NAMALWA (cell line): ENCODE measurements at places on chromosomes 16 and 17.

DNA sequence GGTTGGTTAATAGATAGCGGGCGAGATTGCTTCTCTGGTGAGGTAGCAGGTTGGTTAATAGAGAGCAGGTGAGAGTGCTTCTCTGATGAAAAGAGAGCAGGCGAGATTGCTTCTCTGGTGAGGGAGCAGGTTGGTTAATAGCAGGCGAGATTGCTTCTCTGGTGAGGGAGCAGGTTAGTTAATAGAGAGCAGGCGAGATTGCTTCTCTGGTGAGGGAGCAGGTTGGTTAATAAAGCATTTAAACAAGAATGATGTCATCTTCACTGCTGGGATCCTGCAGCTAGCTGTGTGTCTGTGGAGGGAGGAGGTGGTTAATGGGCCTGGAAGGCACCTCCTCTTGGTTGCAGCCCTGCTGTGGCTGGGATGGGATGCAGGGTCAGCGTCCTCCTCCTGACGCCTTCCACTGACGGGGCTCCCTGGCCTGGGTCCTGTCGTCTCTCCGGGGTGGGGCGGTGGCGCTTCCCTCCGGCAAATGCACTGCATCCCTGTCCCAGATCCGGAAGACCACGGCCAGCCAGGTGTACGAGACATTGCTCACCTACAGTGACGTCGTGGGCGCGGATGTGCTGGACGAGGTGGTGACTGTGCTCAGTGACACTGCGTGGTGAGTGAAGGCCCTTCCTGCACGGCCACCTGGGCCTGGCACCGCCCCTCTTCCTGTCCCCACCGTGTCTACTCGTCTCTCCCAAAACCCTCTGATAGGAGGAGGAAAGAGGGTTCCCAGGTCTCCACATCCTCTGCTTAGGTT, 99.2 kb upstream of the ZNF750 start:
- DNase-seq = no peak

- no peak for DNase-seq
Observed at GRCh38 chr16:12901204-12901596, 198 bp upstream of the SHISA9 start.

GRCh38 chr16:2471016-2471652, at the start of gene NTN3:
NTN3 (plus strand) TSS chr16:2471297; CDS start chr16:2471702, 405 bp downstream.
- DNase-seq = peak; percentile 46

- DNase-seq = no peak
Observed at GRCh38 chr16:27374221-27374803, 27.7 kb upstream of the IL21R start.

- no peak for DNase-seq
Observed at GRCh38 chr17:78748730-78749317, 33.2 kb downstream of the CYTH1 start.

- no peak for DNase-seq
Observed at GRCh38 chr16:56616608-56617211, 8.3 kb downstream of the MT2A start.

- no peak for DNase-seq
Observed at GRCh38 chr17:57247261-57247660, 9.1 kb upstream of the MSI2 start.

GRCh38 chr17:6476076-6476809, 32.0 kb downstream of the PIMREG start:
- no peak for DNase-seq

GRCh38 chr16:88286301-88286923, 96.3 kb upstream of the ZNF469 start:
- DNase-seq = no peak

- no peak for DNase-seq
Observed at GRCh38 chr17:42408061-42408460, 15.0 kb downstream of the CAVIN1 start.

DNA sequence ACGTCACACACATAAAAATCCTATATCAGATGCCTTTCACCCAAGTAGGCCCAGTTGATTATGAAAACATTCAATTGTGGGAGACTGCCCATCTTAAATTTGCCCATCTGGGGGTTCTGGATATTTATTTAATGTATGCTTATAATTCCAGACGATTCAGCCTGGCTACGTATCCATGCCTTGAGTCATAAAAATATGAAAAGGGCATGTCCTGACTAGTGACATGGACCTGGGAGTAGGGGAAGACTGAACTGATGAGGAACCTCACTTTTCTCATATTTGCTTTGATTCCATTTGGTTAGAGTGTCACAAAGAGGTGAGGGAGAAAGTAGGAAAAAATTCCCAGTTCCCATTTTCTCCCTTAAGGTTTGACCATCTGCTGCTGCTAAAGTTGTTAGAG, 122.5 kb upstream of the GNAO1 start:
- DNase-seq = no peak

DNA sequence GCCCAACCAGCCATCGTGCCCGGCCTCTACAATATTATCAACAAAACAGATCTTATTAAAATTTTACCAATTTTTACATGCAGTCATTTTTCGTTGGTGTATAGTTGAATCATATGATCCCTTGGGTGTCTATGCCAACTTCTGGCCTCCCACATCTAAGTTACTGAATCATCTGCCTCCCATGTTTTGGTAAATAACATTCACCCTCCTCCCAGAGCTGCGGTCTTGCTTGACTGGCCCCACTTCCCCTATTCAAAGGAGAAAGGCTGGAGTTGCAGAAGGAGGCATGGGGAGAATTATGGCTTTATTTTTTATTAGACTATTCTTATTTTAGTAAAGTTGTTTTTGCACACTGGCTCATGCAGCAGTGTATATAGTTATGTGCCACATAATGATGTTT, 18.5 kb upstream of the CCL23 start:
- no peak for DNase-seq

DNA sequence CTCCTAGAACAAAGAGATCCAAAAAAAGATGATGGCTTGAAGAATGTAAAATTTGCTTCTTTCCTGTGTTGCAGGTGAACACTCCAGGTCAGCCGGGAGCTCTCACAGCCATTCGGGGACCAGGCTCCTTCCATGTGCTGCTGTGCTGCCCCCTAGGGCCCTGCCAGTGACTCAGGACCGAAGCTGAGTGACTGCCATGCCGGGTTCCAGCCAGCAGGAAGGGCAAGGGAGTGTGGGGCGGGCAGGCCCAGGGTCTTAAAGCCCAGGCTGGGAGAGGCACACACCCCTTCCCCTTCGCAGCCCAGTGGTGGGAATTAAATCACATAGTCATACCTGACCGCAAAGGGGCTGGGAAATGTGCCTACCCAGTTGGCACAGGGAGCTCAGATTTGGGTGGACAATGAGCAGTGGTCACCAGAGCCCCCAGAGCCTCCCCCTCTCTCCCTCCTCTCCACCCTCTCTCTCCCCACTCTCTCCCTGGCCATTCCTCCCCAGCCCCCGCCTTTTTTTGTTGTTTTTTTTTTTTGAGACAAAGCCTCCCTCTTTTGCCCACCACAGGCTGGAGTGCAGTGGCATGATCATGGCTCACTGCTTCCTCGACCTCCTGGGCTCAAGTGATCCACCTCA, 11.5 kb downstream of the EPOP start:
- peak; percentile 83 for DNase-seq

DNA sequence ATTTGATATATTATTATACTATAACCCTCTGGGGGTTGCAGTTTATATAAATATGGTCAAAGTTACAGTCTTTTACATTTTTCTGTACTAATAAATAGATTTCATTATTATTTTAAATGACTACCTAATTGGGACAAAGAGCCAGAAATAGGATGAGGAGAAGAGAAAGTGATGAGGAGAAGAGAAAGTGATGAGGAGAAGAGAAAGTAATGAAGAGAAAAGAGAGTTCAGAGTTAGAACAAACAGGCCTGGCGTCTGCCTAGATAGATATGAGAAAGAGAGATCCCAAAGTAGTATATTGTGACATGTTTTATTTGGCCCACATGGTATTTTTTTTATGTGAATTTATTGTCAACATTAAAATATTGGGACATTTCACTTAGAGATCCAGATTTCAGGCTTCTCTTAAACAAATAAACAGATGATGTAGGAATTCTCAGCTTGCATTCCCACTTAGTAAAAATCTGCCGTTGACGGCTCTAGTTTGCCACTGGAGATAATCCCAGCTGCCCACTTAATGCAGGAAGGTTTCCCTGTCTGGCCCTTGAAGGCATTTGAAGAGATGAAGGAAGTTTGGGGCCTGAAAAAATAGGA, 210.7 kb downstream of the STX8 start:
- no peak for DNase-seq

- DNase-seq = no peak
Observed at GRCh38 chr16:79362300-79362970, 238.1 kb downstream of the MAF start.

- DNase-seq = no peak
Observed at GRCh38 chr16:12972246-12972645, 70.8 kb downstream of the SHISA9 start.

GRCh38 chr16:51500306-51500705, 349.2 kb upstream of the SALL1 start:
- DNase-seq = no peak

GRCh38 chr16:3484318-3485096, 10.8 kb downstream of the C16orf90 start:
- DNase-seq = no peak

DNA sequence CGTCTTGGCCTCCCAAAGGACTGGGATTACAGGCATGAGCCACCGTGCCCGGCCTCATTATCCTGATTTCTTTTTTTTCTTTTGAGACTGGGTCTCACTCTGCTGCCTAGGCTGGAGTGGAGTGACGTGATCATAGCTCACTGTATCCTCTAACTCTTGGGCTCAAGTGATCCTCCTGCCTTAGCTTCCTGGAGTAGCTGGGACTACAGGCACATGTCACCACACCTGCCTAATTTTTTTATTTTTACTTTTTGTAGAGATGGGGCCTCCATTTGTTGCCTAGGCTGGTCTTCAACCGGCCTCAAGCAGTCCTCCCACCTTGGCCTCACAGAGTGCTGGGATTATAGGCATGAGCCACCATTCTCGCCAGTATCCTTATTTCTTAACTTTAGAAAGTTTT, 3.5 kb downstream of the TENT4B start:
- no peak for DNase-seq

DNA sequence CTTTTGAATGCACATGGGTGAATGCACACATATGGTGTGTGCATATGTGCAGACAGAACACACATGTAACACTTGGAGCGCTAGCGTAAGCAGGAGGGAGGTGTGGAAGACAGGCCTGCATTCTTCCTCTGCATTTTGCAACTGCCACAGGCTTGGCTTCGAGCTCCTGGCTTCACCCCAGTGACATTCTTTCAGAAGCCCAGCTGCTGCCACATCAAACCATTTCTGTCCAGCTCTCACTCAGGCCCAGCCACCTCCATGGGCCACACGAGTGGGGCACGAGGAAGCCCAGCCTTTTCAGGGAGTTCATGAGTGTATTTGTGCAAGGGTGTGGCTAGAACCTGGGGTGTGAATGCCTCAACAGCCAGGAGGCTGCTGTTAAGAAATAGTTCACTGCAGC, 18.8 kb downstream of the LGALS3BP start:
- no peak for DNase-seq

DNA sequence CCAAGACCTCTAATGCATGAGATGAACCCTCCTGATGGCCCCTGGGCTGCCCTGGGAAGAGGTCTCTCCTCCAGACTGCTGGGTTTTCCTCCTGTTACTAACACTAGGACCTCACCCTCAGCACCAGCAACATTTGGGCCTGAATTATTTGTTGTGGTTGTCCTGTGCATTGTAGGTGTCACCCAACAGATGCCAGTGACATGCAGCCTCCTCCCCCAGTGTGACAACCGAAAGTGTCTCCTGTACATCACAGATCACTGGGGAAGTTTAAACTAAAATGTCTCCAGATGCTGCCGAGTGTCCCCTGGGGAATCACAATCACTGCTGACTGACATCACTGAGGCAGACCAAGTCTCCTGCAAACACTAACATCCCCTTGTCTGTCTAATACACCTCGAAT, 74.8 kb downstream of the SLC5A11 start:
- no peak for DNase-seq

- DNase-seq = no peak
Observed at GRCh38 chr17:18027280-18027679, 11.7 kb downstream of the ATPAF2 start.

DNA sequence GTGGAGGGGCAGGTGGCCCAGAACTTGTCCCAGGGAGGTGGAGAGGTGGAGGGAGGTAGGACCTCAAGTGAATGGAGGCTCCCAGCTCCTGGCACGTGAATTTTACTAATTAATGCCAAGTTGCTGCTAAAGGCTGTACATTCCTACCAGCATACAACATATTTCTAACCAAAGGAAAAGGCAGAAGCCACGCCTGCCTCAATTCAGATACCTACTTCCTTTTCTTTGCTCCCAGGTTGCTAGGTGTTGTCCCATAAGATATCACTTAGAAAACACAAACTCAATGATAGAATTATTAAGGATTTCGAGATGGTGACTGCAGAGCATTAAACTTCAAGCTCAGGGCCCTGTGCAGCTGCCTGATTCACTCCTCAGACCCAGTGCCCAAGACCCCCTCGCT, 20.5 kb upstream of the SMPD3 start:
- no peak for DNase-seq

GRCh38 chr17:14004927-14005620, 64.2 kb upstream of the COX10 start:
- no peak for DNase-seq

GRCh38 chr16:70438585-70438968, 323 bp downstream of the ST3GAL2 start:
- no peak for DNase-seq
